ENCODE measurements at places on chromosomes 16 and 17.
A peak's percentile ranks its signal among the peaks of the same experiment; 100 is the strongest.

- no peak for DNase-seq
- no peak overlapping the region for H3K27ac ChIP-seq
- no peak overlapping the region for H3K4me3 ChIP-seq
- no peaks in the 10 kb centered on the region for H3K4me1 ChIP-seq
Observed at GRCh38 chr17:8900626-8901585, 33.4 kb upstream of the PIK3R6 start.

- H3K4me3 ChIP-seq = no peak overlapping the region
- H3K27ac ChIP-seq = no peak overlapping the region
- H3K36me3 ChIP-seq = no peaks in the 10 kb centered on the region
- no peak for DNase-seq
Observed at GRCh38 chr16:69194488-69194887, 7.5 kb downstream of the SNTB2 start.

DNA sequence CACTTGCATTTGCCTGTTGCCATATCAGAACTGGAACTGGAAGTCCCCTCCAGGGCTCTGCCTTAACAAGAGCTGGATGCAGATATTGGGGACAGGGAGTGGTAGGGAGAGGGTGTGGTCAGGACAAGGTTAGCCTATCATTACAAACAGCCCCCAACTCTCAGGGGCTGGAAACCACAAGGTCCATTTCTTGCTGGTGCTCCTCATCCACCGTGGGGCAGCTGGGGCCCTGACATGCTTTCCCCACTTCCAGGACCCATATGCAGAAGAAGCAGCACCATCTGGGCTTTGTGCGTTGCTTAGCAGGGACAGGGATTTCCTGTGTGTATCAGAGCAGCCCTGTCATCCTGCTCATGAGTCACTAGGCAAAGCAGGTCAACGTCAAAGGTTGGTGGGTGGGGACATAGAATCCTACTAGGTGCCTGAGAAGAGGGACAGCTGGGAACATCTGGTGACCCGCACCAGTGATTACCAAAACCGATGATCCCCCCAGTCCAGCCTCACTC lies 26.9 kb downstream of the RGS9 start:
- H3K4me1 ChIP-seq = no peaks in the 10 kb centered on the region
- no peak for DNase-seq
- no peaks in the 10 kb centered on the region for H3K36me3 ChIP-seq
- H3K27ac ChIP-seq = no peak overlapping the region
- H3K27me3 ChIP-seq = no peaks in the 10 kb centered on the region

GRCh38 chr16:57800200-57801097 lies 1.8 kb downstream of the KIFC3 start:
- peaks cover 14% of the 10 kb centered on the region for H3K4me1 ChIP-seq
- H3K4me3 ChIP-seq = no peak overlapping the region
- DNase-seq = no peak
- peak overlapping the region; percentile 78 for H3K27ac ChIP-seq

GRCh38 chr17:78125138-78125913 lies 3.2 kb downstream of the TMC6 start:
- H3K36me3 ChIP-seq = no peaks in the 10 kb centered on the region
- no peaks in the 10 kb centered on the region for H3K27me3 ChIP-seq
- peaks cover 12% of the 10 kb centered on the region for H3K4me1 ChIP-seq
- no peak overlapping the region for H3K27ac ChIP-seq

- no peak overlapping the region for H3K4me3 ChIP-seq
- no peaks in the 10 kb centered on the region for H3K27me3 ChIP-seq
- H3K27ac ChIP-seq = peak overlapping the region; percentile 97
- DNase-seq = no peak
- peaks cover 8% of the 10 kb centered on the region for H3K4me1 ChIP-seq
Observed at GRCh38 chr16:2530629-2531318, 434 bp downstream of the CEMP1 start.

GRCh38 chr16:61952841-61953240 lies 83.4 kb downstream of the CDH8 start:
- no peak for DNase-seq
- H3K4me3 ChIP-seq = no peak overlapping the region
- no peaks in the 10 kb centered on the region for H3K36me3 ChIP-seq
- H3K27me3 ChIP-seq = no peaks in the 10 kb centered on the region
- H3K27ac ChIP-seq = no peak overlapping the region
- H3K4me1 ChIP-seq = no peaks in the 10 kb centered on the region

DNA sequence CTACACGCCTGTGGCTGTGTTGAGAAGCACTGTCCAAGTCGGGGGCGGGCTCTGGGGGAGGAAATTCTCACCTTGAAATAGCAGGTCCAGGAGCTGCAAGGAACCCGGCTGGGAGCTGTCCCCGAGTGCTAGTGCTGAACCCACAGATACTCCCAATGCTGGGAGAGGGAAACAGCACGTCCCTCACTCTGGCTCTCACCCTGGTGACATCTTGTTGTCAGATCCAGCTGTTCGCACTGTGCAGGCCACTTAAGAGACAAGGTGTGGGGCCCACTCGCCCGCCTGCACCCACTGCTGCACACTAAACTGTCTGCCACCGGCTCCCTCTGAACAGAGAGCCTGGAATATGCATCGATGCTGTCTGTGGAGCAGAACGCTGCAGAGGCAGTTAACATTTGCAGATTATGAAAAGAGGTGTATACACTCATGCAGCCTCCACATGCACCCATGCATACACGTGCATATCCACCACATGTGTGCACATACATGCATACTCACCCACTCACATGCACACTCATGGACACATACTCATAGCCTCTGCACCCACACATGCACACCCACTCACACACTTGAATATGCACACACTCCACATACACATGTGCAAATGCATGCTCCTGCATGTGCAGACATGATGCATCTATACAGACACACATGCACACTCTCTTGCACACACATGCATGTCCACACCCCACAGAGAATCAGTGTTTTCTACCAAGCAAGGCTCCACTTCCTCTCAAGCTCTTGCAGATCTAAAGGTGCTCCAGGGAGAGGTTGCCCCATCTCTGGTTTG lies 42.0 kb downstream of the MGAT5B start:
- no peak overlapping the region for H3K4me3 ChIP-seq
- DNase-seq = peak; percentile 52
- no peaks in the 10 kb centered on the region for H3K27me3 ChIP-seq
- H3K27ac ChIP-seq = no peak overlapping the region
- H3K4me1 ChIP-seq = no peaks in the 10 kb centered on the region
